ENCODE measurements at places on chromosomes 4 and X.

DNA sequence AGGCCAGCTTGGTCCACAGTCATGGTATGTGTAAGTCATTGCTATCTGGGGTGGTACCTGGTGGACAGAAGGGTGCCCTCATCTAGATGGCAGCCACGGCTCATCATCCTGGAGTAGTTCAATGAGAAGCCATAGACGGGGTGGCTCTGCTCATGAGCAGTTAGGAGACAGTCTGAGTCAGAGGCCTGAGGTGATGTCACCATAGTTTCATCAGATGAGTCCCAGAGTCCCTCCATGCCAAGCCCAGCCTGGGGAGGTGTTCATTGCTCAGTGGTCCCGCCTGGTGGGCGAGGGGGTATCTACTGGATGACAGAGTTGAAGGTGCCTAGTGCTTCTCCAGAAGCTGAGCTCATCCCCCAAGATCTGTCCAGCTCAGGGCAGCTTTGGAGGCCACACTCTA, 49.8 kb downstream of the DLG3 start:
- DNase-seq, result no peak

GRCh38 chr4:142091085-142091513, 454.7 kb downstream of the IL15 start:
- no peak for DNase-seq

- DNase-seq, result no peak
Observed at GRCh38 chrX:154010330-154011087, 9.2 kb downstream of the IRAK1 start.

GRCh38 chr4:100494166-100494565, 23.7 kb downstream of the EMCN start:
- no peak for DNase-seq

DNA sequence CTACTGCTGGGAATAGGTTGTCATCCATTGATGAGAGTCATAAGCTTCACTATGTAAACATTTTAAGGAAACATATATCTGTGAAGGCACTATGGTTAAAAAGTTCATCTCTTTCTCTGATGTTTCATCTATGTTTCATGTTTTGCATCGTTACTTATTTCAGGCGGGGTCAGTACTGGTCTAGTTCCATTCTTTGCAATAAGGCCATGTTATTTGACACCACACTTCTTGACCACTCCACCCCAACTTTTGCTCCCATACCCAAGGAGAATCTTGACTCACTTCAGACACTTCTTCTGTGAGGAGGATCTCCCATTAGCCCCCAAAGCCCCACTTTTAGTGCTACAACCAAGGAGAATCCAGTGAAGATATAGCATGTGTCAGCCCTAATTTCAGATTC, 119.4 kb downstream of the GRIA3 start:
- no peak for DNase-seq

DNA sequence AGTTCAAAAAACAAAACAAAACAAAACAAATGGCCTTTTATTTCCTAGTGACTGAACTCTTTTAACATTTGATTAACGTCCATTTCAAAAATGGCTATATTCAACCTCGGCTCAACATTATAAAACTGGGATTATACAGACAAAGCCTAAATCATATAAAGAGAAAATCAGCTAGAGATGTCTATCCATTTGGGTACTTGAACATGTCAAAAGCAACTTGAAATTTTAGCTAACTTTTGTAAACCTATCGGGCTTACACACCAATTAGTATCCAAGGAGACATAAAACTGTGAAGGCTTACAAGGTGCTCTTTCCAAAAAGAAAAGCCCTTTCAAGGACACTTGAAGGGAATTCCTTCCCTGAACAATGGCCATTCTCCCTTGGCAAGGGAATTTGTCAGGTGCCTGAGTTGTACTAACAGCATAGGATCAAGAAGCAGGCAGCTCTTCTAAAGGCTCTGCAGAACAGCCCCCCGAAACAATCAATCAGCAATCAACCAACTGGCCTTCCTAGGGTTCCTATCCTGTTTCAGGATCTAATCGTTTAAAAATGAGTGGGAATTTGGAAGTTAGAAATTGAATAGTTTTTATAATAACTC, 633.7 kb upstream of the HTR2C start:
- no peak for DNase-seq

DNA sequence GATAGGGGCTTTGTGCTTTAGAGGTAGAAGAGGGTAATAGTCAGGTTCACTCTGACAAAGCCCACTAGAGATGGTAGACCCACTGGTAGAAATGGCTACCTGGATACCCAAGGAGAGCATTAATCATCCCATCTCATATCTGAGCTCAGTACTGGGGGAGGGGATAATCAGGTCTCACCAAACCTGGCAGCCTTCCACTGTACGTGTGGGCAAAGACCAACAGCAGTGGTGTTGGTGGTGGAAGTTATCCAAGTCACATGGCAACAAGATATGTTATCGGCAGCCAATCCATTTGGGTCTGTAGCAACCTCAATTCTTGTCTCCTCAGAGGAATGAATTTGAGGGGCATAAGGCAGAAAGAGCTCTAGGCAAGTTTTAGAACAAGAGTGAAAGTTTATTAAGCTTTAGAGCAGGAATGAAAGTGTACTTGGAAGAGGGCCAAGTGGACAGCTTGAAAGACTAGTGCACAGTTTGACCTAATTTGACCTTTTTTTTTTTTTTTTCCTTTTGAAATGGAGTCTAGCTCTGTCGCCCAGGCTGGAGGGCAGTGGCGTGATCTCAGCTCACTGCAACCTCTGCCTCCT, 67.0 kb upstream of the CXCL13 start:
- peak; percentile 37 for DNase-seq

- no peak for DNase-seq
Observed at GRCh38 chrX:108735091-108735678, 1.2 kb downstream of the IRS4 start.

- no peak for DNase-seq
Observed at GRCh38 chr4:82948647-82949204, 48.2 kb downstream of the THAP9 start.

GRCh38 chr4:139934057-139934707, 219.8 kb downstream of the MAML3 start:
- peak; percentile 48 for DNase-seq

DNA sequence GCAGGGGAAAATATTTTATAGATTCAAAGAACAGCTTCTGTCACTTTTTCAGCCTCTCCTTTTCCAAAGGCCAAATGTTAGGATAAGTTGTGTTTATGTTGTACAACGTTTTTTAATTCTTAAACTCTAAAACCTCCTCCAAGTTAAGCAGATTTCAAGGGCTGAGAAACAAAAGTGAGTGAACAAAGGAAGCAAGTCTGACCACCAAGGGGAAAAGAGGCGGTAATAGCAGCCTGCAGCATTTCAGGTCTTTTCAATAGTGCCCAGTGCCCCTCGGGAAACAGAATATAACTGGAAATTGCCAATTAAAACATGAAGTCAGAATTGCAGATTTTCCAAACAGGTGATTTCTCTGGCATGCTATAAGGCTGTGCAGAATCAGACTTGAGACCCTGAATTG, 510.0 kb upstream of the HTR2C start:
- DNase-seq, result no peak

DNA sequence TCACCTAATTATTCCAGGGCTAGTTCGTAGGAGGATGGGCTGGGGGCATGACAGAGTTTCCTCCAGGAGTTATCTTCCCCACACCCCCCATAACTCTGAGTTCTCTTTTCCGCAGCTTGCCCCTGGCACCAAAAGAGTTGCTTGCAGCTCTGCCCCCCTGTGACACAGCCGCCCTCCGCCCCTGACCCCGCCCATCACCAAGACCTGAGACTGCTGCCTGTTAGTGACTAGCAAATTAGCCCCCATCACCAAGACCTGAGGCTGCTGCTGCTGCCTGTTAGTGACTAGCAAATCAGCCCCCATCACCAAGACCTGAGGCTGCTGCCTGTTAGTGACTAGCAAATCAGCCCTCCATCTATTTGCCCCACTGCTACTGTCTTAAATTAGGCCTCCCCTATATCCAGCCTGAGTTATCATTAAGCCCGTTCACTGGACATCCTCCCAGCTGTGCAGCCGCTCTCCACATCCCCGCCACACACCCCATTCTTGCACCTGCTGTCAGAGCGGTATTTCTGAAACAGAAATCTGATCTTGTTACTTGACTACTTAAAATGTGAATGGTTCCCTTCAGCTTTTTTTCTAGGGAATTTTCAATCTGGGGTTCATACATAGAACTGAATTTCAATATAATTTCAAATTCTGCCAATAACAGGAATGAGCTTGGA, 1.5 kb upstream of the PAPSS1 start:
- no peak for DNase-seq

- DNase-seq, result peak; percentile 8
Observed at GRCh38 chr4:25437926-25438325, 60.9 kb downstream of the ANAPC4 start.

GRCh38 chr4:6008092-6008551, 10.1 kb downstream of the C4orf50 start:
- no peak for DNase-seq

GRCh38 chr4:148630051-148630450, 187.8 kb upstream of the NR3C2 start:
- DNase-seq, result no peak

DNA sequence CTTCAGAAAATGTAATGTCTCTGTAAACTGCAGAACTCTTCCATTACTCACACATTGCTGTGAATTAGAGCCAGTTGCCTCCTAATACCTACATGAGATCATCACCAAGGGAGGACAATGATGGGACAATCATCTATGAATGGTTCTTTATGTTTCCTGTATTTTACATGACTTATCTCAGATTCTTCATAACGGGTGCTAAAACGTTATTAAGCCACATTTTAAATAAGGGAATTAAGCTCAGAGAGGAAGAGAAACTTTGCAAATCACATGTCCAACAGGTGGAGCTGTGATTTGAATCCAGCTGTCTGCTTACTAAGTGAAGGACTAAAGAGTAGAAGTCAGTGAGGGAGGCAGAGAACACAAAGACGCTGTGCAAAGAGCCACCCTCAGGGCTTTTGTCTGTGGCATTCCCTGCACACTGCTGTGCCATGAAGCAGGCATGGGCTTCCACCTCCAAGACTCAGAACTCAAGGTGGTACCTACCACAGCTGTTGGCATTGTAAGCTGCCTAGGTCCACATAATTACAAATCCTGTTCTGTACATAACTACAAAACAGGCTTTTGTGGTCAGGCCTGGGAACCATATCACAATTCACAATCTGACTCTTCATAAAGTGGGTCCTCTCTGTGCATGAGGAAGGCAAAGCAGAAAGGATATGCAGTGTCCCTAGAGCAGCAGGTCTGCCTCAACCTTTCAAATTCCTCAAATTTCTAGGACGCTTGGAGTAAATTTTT, 12.8 kb downstream of the TBC1D9 start:
- DNase-seq, result no peak

- no peak for DNase-seq
Observed at GRCh38 chr4:93834249-93835066, 5.9 kb downstream of the ATOH1 start.

- no peak for DNase-seq
Observed at GRCh38 chrX:138034136-138034535, 468.2 kb downstream of the ZIC3 start.

DNA sequence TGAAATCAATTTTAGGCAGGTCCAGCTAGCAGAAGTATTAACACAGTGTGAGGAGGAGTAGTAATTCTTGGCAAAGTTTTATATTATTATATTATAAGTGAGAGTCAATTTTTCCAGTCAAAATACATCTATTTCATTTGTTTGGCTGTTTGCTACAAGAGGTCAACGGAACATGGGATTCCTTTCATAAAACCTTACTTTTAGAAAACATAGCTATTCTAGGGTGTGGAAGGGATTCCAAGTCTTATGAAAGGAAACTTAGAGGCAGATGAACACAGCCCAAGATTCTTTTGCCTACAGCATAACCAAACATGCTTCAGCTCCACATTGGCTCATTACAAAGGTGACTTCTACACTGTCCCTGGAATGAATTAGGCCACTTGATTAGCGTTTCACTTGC, 29.9 kb upstream of the PCDH19 start:
- no peak for DNase-seq

GRCh38 chr4:140054861-140055260, 99.1 kb downstream of the MAML3 start:
- no peak for DNase-seq

GRCh38 chr4:26330186-26330787, 9.5 kb downstream of the RBPJ start:
- DNase-seq, result peak; percentile 62

DNA sequence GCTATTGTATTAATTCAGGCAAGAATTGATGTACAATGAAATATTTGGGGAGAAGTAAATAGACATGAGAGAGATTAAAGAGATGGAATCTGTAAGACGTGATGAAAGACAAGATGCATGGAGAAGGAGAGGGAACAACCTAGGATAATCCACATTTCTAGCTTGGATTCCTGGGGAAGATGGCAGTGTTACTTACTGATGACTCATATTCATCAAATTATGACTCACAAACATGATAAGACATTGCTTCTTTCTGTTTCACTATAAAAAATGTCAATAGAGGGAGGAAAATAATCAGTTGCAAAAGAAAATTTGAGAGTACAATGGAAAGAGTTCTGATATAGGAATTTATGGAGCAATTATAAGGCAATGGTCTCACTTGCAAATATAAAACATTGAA, 104.1 kb upstream of the BMP3 start:
- no peak for DNase-seq

DNA sequence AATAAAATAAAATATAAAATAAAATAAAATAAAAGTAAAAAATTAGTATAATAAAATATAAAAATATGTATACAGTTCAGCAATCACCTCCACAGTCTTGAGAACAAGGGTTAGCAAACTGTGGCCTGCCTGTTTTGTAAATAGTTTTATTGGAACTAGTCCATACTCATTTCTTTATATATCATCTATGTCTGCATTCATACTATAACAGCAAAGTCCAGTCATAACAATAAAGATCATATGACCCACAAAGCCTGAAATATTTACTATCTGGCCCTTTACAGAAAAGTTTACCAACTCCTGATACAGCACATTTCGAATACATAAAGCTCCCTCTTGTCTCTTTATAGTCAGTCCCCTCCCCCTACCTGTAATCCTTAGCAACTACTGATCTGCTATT, 111.9 kb downstream of the SLC10A6 start:
- DNase-seq, result no peak

DNA sequence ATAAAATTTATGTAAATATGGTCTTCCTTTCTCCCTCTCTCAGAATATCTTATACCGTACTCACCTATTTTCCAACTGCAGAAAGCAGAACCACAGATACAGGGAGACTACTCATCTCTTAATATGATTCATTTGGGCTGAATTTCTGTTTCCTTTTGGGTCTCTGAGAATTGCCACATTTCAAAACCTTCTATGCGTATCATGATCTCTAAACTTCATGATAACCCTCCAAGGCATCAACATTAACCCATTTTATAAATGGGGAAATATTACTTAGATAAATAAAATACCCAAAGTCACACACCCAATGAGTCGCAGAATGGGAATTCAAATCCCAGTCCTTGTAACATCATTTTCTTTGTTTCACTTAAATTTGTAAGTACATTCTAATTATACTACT, 16.6 kb upstream of the PRDM8 start:
- DNase-seq, result no peak

- DNase-seq, result no peak
Observed at GRCh38 chrX:105658136-105658535, 164.2 kb upstream of the NRK start.

DNA sequence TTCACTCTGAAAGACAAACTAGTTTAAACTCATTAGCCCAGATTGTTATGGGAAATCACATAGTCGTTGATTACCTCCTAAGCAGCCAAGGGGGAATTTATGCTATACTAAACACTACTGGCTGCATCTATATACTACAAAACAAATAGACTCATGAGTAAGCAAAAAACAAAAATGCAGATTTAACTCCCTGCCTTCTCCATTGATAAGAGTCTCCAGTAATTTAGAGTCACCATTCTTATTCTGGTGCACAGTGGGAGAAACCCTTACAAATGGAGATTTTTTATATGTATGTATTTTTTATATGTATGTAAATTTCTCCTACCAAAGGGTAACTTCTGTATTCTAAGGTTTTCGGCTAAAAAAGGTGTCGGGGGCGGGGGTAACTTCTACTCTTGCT, 126.6 kb downstream of the PLS3 start:
- DNase-seq, result no peak

Data from NCI-H1694 (cell line).